ENCODE measurements at places on chromosomes 11 and 22.

DNA sequence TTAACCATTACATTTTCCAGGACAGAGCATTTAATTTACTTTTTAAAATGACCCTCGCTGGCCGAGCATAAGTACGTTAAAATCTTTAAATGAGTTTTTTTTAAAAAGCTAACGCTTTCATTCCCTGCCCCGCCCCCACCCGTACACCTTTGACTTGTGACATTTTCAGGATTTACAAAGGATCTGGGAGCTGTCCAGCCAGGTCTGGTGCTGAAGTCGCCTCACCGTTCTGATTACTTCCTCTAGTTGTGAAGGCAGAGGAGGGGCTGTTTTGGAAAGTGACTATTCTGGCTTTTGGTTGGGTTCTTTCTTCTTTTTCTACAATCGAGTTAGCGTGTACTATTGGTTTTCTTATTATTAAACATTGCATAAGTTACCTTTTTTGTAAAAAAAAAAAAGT lies 2.9 kb downstream of the C11orf87 start:
- no peak for DNase-seq

DNA sequence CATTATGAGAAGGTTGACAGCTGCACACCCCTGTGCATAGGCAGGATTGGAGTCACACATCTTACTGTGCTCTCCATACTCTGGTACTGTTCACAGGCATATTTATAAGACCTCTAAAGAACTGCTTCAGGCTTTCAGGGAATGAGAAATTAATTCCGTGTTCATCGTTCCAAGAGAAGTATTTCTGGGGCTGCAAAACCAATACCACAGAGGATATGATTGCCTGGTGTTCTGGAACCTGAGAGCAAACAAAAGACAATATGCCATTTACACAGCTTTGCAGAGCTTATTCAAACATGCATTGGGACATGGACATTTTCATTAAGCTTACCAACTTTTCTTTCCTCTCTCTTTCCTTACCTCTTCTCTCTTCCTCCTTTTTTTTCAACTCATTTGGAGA lies 388.7 kb downstream of the NTM start:
- no peak for DNase-seq

DNA sequence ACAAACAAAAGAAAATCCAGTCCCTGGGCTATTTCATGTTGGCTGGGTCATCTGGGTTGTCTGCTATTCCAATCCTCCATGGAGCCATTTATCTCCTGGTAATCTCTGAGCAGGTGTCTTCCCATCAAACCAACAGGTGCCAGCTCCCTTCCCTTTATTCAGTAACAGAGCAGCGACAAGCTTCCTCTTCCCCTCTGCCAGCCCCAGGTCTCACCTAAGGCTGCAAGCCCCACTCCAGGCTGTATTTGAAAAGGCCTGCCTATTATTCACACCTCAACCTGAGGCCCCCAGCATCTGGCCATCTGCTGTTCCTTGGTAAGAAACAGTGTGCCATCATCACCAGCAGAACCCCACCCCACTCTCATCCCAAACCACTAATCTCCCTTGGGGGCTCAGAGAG lies 436.2 kb downstream of the BUD13 start:
- DNase-seq, result no peak

GRCh38 chr11:67433536-67434394 lies 3.7 kb downstream of the PTPRCAP start:
- DNase-seq, result no peak

- DNase-seq, result no peak
Measured at GRCh38 chr11:13902523-13902922, 60.0 kb upstream of the SPON1 start.

DNA sequence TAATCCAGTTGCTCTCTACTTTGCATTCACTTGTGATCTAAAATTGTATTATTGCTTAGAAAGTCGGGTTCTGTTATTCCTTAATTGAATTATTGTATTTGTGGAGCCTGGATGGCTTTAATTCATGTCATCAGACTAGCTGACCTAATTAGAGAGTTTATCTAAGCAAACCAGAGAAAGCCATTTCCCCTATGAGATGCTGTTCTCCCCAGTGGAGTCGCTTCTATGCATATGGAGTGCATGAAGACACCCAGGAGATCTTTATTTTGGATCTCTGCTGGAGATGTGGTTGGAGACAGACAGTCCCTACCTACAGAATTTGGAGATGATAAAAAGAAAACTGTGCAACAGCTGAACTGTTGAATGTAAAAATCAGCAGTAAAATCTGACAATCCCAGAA lies 45.2 kb upstream of the MYO18B start:
- no peak for DNase-seq

GRCh38 chr11:102436976-102437375 lies 15.6 kb downstream of the TMEM123 start:
- no peak for DNase-seq

DNA sequence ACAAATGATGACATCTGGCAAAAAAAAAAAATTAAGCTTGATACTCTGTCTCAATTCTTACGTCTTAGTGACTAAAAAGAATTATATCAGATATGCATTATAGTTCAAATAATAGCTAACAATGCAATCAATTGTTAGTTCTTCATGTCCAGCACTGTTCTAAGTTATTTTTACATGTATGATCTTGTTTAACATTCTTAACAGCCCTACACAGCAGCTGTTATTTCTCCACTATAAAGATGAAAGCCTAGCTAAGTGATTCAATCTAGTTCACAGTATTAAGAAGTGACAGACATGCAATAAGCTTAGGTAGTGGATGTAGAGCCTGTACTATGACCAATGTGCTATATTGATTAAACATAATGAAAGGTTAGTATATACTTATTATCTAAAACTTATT lies 4.1 kb downstream of the ZNF214 start:
- DNase-seq, result no peak

- peak; percentile 74 for DNase-seq
Measured at GRCh38 chr11:65493367-65494176, 5.3 kb upstream of the MALAT1 start.

GRCh38 chr22:42887120-42887519 lies 30.0 kb upstream of the ARFGAP3 start:
- DNase-seq, result no peak

All from T1000 (cell line).